Thymus (tissue), 14 donors: ENCODE measurements at places on chromosomes 16 and 17.

GRCh38 chr16:83138976-83139690 lies 512.4 kb downstream of the CDH13 start:
- DNase-seq = no peak

- no peak for DNase-seq
Measured at GRCh38 chr17:44083250-44083849, 12.8 kb downstream of the G6PC3 start.

DNA sequence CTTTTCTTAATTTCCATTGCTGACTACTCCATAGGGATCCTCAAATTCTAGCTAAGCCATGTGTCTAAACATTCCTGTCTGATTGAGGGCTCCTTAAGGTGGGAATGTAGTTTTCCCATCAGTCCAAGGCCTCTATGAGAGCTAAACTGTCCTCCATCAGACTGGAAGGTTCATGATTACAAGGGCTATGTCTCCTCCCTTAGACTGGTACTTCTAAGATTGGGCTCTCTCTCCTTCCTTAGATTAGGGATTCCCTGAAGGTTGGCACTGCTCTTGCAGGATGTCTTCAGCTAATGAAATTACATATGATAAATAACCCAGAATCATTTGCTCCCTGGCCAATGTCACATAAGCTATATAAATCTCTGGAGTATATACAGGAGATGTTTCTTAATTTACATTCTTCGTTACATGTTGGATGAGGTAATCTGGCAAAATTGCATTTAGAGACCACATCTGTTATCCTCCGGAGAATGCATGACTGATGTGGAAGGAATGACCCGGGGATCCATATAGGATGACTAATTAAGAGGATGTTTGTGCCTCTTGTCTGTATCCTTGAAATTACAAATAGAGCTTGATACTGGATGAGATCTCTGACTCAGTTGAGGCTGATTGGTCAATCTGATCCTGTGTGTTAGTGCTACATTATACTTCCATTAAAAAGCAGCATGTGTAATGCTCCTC lies 14.2 kb downstream of the B4GALNT2 start:
- DNase-seq = no peak

GRCh38 chr17:40038882-40039513 lies 15.2 kb downstream of the MED24 start:
- DNase-seq = no peak

- DNase-seq = no peak
Measured at GRCh38 chr16:53896722-53897121, 192.8 kb downstream of the FTO start.

DNA sequence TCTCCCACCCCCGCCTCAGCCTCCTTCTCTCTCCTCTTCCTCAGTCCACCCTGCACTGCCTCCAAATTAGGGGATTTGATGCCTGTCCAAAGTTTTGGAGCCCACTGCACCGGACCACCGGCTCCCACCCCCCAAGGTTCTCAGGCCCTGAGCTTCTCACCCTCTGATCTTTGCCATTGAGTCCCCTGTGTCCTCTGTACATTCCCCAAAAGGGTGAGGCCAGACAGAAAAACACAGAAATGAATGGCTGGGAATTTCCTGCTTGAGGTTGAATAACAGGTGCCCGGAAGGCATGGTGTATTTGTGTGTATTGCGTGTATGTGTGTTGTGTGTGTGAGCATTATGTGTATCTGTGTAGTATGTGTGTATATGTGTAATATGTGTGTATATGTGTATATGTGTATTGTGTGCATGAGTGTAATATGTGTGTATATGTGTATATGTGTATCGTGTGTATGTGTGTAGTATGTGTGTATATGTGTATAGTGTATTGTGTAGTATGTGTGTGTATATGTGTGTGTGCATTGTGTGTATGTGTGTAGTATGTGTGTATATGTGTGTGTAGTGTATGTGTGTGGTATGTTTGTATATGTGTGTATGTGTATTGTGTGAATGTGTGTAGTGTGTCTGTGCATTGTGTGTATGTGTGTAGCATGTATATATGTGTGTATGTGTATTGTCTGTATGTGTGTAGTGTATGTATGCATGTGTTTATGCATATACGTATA lies 16.0 kb upstream of the CCL17 start:
- no peak for DNase-seq

DNA sequence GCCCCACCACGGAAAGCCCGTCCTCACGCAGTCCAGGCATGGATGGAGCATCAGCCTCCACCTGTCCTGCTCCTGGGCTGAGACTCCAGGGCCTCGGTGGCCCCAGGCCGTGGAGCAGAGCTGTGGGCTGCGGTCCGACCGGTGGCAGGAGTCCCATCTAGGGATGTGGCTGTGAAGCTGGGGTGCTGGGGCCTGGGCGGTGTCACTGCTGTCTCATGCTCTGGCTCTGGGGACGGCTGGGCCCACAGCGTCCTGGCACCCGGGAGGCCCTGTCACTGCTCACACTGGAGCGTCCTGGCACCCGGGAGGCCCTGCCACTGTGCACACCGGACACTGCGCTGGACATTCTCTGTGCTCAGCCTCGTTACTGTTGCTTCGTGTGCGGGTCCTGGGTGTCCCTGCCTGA lies 8.4 kb downstream of the BAIAP2 start:
- no peak for DNase-seq

DNA sequence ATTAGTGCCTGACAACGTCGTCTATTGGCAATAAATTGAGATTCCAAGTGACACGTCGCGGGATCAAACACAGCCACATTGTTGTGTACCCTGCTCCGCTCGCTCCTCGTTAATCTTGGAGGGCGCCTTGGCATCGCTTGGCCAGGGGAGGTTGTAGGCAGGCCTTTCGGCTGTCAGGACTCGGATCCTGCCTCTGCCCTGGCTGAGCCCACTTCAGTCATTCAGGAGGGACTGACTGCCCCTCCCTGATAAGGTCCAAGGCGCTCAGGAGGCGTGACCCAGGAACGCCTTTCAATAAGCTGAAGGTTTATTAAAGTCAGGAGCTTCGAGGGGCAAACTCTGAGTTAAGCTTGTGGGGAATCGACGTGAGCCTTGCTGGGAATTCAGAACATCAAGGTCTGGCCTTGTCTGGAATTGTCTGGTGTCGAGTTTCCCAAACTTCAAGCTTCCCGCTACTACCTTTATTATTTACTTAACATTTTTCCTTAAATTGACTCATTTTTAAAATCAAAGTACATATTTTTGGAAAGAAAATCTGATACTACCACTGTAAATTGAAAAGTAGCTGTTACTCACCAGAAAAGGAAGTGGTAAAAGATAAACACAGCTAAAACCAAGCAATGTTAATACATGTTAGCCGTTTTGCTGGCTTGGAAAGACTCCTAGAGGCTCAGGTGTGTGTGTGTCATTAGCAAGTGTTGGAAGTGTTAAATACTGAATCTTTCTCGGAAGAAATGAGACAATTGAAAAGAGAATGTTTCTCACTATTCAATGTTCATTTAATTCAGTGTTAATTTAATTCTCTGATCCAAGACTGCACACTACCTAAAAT lies 5.3 kb upstream of the IRX3 start:
- DNase-seq = no peak

DNA sequence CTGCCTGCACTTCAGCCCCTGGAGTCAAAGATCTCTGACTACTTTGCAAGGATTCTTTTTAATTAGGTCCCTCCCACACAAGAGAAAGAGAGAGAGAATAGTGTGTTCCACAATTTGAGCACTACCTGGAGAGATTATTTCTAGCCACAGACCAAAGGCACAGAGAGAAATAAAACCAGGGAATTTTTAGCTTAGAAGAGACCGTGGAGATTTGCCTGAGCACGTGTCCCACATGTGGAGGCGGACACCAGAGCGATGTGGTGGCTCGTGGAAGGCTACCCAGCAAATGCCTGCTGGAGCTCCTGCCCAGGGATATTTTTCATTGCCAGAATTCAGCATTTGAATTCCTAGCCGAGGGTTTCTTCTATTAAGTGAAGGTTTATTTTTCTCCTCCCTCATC lies 50.6 kb downstream of the MGAT5B start:
- DNase-seq = no peak
